ENCODE measurements at places on chromosomes 6 and 20. TPM values are rescaled to one million over a fixed set of nuclear protein-coding genes. Genes with fewer than 3 reads are reported as not detected.
A peak's percentile ranks its signal among the peaks of the same experiment; 100 is the strongest.

GRCh38 chr6:107811591-107812218 lies 12.4 kb downstream of the SCML4 start:
- DNase-seq: no peak

DNA sequence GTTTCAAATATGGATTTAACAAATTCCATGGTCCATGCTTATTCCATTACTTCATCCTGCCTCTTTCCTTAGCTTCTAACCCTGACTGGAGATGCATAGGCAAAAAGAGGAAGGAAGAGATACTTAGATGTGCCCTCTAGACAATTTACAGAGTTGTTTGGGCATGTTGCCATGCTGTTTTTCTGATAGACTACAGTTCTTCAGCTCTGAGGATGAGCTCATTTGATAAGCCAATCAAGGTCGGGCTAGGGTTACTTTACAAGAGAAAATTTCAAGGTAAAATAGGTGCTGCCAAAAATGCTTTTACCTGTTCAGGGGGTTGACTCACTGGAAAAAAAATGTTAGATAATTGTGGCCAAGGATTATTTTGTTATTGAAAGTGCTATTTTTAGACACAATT lies 5.9 kb downstream of the HCRTR2 start:
- no peak for DNase-seq

DNA sequence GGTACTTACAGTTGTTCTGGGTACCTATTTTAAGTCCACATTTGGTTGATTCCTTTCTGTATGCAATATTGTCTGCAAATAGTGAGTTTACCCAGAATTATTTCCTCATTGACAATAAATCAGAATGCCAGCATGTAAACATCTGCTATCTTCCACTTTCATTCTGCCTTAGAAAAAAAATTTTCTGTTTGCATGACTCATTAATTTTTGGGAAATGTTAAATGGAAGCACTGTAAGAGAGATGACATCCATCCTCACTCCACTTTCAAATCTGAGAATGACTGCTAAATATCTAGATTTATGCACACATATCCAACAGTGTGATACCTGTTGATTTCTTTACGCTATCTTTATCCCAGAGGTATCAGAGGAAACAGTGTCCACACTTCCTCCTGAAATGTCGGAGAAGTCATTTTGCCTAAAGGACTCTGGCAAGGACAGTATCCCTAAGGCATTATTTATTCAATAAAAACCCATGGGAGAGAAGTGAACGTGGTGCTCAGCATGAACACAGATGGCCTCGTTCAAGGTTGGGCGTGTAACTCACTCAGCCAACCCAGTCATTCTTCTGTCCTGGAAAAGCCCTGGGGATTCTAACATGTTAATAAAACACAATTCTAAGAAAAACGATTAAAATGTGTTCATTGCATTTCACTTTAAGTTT lies 780.9 kb downstream of the QKI start:
- no peak for DNase-seq

GRCh38 chr6:111564482-111564945 lies 41.2 kb downstream of the TRAF3IP2 start:
- no peak for DNase-seq

GRCh38 chr20:1827974-1828785 lies 67.0 kb upstream of the SIRPA start:
- DNase-seq: peak; percentile 60

- no peak for DNase-seq
Observed at GRCh38 chr6:170271771-170272314, 19.0 kb downstream of the DLL1 start.

- DNase-seq: no peak
Observed at GRCh38 chr20:42957018-42957703, 232.5 kb downstream of the PTPRT start.

- DNase-seq: no peak
Observed at GRCh38 chr20:31430568-31431115, 9.8 kb upstream of the DEFB123 start.

DNA sequence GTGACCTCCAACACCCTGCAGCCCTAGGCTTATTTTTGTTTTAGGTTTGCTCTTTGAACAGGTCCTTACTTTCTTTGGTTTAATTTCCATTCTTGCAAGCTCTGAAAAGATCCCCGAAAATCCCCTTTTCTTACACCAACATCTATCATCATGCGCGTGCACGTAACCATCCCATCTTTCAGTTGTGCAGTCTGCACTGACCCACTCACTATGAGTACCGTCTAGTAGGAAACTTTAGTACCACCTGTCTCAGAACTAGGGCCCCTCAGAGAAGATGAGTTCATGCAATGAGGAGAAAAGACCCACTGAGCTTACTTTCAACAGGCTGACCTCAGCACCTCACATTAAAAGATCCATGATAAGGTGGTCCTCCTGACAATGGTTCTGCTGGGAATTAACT lies 120.6 kb upstream of the AGPAT4 start:
- DNase-seq: no peak

DNA sequence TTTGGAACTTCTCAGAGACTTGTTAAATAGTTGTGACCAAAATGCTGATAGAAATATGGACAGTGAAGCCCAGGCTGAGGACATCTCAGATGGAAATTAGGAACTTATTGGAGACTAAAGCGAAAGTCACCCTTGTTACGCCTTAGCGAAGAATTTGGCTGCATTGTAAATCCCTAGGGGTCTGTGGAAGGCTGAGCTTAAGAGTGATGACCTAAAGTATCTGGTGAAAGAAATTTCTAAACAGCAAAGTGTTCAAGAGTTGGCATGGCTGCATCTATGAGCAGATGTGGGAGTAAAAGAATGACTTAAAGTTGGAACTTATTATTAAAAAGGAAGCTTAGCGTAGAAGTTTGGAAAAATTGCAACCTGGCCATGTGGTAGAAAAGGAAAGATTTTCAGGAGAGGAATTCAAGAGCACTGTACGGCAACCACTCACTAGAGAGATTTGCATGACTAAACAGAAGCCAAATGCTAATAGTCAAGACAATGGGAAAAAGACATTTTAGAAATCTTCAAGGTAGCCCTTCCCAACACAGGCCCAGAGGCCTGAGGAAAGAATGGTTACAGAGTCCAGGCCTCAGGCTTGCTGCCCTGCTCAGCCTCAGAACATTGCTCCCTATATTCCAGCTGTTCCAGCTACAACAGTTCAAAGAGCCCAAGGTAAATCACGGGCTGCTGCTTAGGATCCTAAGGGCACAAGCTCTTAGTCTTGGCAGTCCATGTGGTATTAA lies 61.6 kb upstream of the TNFRSF21 start:
- peak; percentile 5 for DNase-seq

- DNase-seq: no peak
Observed at GRCh38 chr6:166841216-166841615, 115.1 kb downstream of the RNASET2 start.

GRCh38 chr20:9200620-9201019 lies 131.7 kb downstream of the PLCB4 start:
- DNase-seq: no peak

DNA sequence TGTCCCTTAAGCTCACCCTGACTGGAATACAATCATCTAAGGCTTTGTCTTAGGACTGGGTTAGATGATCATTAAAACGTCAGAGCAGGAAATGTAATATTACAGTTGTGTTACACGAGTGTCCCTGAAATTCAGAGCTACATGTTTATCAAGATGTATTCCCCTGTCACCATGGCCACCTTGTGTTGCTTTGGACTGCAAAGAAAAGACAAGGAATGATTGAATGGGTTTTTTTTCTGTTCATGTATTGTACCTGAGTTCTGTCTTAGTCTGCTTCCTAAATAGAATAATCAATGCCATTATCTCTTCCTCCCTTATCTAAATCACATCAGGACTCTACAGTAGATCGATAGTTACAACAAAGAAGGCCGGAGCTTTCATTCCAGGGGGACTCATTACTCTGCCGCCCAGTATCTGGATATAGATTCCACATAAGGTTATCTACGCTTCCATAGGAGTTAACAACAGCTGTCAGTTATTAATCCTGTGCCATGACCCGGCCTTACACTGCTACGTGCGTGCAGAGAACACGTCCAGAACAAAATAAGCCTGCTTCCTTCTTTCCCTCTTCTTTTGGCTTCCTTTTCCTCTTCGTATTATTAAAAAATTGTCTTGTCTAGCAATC lies 274.1 kb upstream of the SASH1 start:
- DNase-seq: no peak

- no peak for DNase-seq
Observed at GRCh38 chr6:80641591-80641990, 535.1 kb downstream of the BCKDHB start.

DNA sequence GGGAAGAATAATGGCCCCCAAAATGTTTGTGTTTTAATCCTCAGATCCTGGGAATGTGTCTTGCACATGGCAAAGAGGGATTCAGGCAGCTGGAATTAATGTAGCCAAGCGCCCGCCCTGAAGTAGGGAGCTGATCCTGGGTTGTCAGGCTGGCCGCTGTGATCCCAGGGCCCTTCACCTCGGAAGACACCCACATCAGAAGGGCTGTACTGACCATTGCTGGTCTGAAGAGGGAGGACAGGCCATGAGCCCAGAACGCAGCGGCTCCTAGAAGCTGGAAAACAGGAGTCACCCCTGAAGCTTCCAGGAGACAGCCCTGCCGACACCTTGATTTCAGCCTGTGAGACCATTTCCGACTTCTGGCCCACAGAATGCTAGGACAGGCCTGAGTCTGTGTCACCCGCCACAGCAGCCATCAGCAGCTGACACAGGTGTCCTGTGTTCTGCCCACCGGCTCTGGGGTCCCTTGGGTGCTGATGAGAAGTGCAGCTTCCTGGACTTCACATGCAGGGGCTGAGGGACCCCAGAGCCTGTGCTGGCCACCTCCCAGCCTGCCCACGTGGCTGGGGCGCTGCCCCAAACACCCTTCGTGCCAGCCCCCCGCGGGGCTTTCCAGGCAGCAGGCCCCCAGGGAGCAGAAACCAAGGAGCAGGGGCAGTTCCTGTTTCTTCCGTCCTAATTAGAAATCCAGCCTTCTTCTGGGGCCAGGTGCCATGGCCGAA lies 86.3 kb downstream of the ERMARD start:
- DNase-seq: no peak

DNA sequence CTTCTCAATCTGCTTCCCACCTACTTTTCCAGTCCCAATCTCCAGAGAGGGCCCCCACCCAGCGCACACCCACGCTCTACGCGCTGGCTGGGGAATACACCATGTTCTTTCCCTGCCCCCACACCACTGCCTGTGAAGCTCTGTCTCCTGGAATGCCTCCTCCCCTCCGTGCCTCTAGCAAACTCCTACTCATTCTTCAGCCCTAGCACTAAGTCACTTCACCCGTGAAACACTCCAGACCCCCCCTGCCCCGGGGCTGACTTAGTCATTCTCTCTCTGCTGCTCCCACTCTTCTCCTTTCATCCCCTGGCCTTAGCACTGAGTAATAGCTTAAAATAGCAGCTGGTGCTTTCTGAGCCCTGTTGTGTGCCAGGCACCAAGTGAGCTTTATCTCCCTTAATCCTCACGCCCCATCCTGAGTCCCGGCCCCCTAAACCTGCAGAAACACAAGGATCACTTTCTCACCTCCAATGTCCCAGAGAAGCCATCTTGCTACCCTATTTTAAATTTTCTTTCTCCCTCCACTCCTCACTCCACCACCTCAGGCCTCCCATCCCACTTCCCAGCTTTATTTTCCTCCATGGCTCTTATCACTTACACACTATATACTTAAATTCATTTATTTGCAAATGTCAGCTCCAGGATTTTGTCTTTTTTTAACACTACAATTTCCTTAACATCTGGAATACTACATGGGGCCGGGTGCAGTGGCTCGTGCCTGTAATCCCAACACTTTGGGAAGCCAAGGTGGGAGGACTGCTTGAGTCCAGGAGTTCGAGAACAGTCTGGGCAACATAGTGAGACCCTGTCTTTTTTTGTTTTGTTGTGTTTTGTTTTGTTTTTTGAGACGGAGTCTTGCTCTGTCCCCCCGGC lies 6.3 kb upstream of the PARD6B start:
- DNase-seq: peak; percentile 59

- no peak for DNase-seq
Observed at GRCh38 chr20:4488407-4489339, 233.0 kb upstream of the PRND start.

DNA sequence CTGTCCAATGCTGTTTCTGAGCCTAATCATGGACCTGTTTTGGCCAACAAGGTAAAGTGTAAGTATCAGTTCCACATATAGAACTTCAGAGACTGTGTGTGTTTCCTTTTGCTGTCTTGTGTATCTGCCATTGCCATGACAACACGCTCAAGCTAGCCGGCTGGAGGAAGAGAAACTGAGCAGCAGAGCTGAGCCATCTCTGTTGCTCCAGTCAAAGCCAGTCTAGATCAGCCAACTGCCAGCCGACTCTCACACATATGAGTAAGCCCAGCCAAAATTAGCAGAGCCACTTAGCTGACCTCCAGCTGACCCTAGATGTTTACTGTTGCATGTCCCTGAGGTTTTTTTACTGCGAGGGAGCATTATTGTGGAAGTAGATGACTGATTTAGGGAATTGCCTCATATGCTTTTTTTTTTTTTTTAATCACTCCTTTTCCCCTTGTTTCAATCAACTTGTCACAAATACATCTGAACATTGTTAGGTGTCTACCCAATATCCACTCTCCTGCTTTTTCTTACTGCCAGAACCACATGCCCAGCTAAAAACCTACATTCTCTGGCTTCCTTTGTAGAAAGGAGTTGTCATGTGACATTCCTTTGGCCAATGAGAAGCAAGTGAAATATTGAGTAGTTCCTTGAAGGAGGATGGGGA lies 304.3 kb upstream of the SUPT3H start:
- DNase-seq: no peak

DNA sequence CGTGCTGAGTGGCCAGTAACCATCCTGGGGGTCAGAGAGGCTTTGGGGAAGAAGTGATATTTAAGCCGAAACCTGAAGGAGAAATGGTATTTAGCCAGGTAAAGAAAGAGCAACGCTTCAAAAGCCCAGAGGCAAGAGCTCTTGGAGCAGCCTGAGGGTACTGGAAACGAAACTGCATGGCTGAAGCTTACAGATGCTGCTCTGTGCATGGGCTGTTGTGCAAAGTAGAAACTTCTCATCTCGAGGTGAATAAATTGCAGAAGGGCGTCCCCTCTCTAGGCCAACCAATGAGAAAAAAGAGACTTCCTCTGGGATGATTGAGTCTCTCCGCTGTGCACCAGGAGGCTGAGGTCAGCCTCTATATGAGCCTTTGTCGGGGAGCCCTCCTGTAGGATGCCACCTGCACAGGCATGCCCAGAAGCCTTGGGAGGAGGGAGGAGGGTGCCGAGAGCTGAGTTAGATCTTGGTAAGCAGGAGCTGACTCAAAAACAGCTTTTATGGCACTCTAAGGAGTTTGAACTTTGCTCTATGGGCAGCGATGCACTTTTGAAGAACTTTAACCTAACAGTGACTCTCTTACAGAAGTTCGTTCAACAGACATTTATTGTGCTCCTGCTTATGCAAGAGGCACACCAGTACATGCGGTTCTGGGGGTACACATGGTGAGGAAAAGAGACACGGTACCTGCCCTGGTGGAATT lies 61.6 kb upstream of the EDN1 start:
- no peak for DNase-seq

GRCh38 chr6:25404693-25405169 lies 125.6 kb downstream of the CARMIL1 start:
- no peak for DNase-seq

Gene SLPI
- total RNA-seq: 1.1 TPM

Gene SNRPB
- total RNA-seq: 51.4 TPM

Gene MCUR1
- total RNA-seq: 28.6 TPM

Gene TSHZ2
- 5.8 TPM for total RNA-seq

Gene SMIM29
- 23.7 TPM for total RNA-seq

Data from heart right ventricle (tissue), 16 donors.